ENCODE measurements at places on chromosomes 3 and 15.

DNA sequence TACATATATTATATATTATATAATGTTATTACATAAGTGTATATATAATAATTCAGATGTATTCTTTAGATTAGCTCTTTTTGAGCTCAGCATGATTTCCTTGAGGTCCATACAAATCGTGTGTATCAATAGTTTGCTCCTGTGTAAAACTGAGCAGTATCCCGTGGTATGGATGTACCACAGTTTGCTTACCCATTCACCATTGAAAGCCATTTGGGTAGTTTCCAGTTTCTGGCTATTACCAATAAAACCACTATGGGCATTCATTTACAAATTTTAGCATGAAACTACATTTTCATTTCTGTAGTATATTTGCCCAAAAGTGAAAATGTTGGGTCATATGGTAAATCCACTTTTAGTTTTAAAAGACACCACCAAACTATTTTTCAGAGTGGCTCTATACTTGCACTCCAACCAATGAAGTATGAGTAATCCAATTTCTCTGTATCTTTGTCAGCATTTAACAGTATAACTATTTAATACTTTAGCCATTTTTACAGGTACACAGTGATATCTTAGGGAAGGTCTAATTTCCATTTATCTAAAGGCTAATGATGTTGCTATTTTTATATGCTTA is 1361.4 kb upstream of the GBE1 start:
- no peak for DNase-seq

DNA sequence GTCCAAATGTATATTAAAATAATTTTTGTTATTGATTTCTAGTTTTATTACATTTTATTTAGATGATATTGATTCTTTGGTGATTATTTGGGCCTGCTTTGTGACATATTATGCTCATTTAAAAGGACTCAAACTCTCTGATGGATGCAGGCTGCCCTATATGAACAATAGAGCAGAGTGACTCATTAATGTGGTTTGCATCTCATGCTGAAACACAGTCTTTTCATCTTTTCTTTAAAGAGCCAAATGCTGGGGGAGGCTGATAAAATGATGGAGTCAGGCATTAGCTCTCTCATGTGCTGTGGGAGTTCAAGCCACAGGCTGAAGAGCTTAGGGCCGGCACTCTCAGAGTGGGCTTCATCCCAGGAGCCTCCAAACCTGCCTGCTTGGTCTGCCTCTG is 7.2 kb downstream of the PLA1A start:
- no peak for DNase-seq

DNA sequence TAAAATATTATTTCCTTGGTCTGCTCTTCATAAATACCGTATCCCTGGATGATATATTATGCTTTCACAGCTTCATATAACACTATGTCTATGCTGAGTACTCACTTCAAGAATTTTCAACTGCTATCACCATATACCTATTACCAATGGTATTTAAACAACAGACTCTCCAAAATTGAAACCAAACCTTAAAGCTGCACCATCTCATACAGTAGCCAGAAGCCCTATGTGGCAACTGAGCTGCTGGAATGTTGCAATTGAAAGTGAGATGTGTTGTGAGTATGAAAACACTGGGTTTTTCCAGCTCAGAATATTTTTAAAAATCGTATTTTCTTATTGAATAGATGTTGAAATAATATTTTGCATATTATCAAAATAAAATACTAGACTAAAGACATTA is 130.1 kb upstream of the GOLGA6L6 start:
- DNase-seq, result no peak

DNA sequence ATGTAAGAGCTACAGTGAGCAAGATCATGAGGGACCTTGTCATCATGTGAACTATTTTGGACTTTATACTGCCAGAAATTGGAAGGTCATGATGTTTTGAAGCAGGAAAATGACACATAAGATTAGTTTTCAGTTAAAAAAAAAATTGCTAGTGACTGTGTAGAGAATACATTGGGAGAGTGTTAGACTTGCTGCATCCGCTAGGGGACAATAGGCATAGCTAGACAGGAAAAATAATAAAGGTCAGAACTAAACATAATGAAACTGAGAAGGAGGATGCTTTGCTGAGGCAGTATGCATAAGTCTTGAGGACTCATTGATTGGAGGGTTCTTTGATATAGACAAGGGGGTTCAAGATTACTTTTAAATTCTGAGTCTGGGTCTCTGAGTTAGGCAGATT is 275.8 kb upstream of the KCNH8 start:
- no peak for DNase-seq

DNA sequence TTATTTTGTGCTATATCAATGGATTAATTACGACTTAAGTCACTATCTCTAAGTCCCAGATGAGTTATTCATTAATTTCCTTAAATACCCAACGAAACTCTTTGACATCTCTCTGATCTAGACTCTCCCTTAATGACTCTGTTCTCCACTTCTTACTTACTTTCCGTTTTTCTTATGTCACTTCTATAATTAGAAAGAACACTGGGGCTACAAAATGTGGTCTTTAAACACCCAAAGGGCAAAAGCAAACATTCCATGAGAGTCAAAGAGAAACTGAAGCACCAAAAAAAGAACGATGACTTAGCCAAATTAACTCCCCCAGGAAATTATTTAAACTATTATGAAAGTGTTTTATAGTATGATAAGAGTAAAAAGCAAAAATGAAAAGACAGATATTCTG is 166.4 kb upstream of the UBE2E2 start:
- no peak for DNase-seq

- no peak for DNase-seq
Measured at GRCh38 chr3:190009614-190010013, 111.1 kb downstream of the P3H2 start.

DNA sequence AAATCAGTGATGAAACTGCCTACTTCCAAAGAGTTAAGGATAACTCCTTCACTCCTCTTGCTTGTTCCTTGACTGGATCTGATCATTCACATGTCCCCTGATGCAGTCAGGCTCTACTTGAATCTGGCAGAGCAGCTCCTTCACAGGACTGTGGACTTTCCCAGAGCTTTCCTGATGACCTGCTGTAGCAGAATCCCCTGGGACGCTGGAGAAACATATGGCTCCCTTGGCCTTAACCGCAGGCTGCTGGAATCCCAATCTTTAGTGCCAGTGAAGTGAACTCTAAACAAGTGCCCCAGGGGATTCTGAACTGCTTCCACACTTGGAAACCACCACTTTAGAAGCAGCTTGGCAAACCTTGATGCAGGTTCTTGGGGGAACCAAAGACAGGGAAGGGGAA is 217.8 kb downstream of the CHST2 start:
- DNase-seq, result no peak

DNA sequence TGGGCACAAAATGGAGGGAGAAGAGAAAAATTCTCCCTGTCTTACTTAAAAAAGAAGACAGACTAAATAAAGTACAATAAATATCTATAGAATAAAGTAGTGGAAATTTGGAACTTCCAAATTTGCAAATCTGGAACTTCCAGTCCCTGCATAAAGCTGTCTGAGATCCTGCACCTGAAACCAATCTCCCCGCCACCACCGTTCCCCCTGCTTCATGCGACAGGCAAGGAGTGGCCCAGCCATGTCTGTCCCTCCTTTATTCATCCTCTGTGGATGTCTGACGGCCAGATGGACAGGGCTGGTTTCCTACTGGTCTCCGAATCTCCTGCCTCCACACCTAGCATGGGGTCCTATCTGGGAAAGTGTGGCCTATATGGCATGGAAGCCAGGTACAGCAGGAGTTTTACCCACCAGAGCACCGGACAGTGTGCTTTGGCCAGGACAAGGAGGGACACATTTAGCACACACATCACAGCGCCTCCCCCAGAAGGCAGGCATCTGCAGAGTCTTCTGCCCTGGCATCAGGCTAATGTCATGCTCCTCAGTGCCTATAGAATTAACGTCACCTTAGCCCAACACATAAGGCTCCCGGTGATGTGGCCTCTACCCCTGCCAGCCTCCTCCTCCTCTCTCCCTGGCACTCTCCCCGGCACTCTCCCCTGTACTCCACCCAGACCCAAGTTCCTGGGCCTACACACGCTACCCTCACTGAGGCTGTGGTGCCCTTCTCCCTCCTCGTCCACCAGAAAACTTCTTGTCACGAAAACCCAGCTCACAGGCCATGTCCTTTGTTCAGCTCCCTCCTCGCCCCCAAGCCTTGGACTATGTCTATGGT is 170.8 kb downstream of the XXYLT1 start:
- DNase-seq, result no peak

GRCh38 chr3:109553591-109554371 is 216.4 kb upstream of the DPPA4 start:
- DNase-seq, result no peak

DNA sequence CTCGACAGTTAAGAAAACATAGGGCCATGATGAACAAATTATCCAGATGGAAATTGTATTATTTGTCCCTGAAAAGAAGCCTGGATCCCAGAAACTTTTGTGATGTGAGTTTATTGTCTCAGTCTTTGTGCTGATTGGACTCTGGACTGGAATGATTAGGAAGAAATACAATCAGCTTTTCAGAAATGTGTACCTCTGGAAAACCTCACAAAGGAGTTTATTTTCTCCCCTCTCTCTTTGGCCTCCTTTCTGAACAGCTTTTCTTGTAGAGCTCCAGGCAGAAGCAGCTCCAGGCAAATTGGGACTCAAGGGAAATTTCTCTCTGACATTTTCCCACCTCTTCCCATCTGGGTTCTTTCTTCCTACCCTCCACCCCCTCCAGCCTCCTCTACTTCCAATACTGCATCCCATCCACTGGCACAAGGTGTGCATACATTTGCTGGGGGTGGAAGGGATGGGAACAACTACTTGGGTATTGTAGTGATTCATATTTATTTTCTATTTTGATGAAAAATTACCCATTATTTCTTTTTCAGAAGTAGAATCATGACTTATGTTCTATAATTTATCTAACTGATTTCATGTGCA is 119.7 kb downstream of the CD47 start:
- no peak for DNase-seq

DNA sequence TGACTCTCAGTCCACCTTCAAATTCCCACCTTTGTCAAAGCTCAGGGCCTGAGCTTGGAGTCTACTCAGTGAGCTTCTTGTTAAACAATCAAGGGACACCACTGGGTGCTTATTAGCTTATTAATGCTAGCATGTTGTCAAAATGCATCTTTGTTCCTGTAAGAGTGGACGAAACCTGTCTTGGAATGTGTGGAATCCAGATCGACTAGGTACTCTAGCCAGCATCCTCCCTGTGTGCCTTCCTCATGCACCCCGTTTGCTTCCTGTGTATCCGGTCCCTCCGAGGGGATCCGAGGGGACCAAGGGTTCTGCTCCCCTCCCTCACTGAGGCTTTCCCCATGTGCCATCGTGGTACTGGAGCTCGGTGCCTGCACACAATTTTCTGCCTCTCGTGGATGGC is 75.7 kb upstream of the UBE3A start:
- DNase-seq, result no peak

- DNase-seq, result peak; percentile 28
Measured at GRCh38 chr3:13072600-13073325, 466 bp downstream of the IQSEC1 start.

DNA sequence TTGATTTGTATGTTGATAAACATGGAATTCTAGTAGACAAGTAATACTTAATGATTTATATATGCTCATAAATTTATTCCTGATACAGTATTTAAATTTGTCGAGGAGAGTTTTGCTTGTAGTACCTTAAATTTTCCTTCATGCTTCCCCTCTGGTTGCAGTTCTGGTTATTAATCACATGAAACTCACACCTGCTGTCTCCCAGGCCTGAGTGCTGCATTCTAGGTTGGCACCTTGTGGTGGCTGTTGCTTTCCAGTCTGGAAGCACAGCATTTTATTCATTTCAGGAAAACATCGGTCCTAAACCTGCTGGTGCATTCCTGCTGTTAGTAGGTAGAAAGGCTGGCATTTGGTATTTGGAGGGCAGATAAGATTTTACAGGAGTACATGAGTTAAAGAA is 44.9 kb downstream of the ATP1B3 start:
- no peak for DNase-seq

DNA sequence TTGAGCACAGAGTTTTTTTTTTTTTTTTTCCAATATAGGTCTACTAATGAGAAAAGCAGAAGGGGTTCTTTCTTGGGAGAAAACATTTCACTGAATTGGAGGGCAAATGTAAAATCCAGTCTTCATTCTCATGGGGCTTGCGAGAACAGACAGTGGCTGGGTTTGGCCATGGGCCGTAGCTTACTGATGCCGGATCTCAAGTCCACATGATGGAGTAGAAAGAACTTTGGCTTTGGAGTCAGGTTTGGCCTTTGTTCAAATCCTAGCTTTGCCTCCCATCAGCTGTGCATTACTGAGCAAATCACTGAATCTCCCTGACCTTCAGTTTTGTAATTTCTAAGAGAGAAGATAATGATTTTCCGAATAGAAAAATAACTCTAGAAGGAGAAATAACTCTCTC is 59.7 kb downstream of the LMCD1 start:
- DNase-seq, result no peak

- no peak for DNase-seq
Measured at GRCh38 chr3:61199843-61200242, 51.4 kb downstream of the FHIT start.

DNA sequence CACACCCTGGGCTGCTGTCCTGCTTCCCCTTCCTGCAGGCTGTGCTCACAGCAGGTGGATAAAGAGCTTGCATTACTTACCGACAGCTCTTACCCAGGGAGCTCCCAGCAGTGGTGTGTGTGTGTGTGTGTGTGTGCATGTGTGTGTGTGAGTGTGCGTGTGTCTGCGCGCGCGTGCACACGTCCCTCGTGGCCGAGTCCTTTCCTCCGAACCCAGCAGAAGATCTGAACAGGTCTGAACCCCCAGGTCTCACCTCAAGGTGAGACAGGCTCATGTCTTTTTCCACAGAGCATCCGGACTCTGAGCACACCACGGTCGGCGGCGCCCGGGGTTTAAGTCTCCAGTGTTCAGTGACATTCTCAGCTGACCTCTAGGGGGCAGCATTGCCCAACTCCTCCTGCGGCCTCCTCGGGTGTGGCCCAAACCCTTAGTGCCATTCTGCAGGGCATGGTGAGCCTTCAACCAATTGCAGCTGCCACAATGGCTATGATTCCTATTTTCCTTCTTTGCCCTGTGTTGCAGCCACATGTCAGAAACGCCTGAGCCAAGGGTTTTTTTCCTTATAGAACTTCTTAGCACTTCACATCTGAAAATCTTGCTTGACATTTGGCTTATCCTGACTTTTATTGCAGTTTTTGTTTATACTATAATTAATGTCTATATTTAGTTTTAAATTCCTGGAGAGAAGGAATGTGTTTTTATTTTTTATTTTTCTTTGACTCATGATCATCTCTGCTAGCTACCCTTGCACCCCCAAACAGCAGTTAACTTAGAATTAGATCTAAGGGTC is 64.1 kb upstream of the KLHL25 start:
- peak; percentile 54 for DNase-seq
